Motor neuron (in vitro differentiated cells): ENCODE measurements at places on chromosomes 4 and X. TPM values are rescaled to one million over a fixed set of nuclear protein-coding genes. Genes with fewer than 3 reads are reported as not detected.

DNA sequence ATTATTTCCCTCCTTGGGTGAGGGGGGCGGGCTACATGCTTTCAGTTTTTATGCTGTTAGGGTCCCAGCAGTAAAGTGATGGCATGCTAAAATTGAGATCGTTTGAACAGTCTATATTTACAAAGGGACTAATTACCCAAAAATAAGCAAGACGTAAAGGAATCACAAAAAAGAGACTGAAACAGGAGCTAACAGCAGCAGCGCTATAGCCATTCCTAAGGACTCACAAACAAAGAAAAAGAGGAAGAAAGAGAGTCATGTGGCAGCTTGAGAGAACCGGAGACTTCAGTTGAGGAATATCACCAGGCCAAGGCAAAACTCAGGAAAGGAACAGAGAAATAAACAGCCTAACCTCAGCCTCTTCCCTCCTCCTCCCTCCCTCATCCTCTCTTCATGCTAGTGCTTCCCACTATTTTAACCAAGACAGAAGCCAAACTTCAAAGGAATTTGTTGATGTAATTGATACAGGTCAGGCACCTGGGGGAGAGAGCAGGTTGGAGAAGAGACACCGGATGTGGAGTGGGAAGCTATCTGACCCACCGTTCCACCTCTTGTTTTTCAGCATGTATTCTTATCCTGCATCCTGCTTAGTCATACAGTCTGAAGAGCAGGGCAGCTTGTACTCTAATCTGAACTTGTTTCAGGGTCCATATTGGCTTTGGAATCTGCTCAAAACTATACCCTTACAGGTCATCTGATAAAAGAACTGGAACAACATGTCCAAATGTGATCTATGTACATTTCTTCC, 383.7 kb downstream of the NAF1 start:
- no peak for ATAC-seq

- ATAC-seq, result peak; percentile 61
Observed at GRCh38 chr4:145563293-145563985, 55.7 kb upstream of the MMAA start.

GRCh38 chr4:12409507-12410190, 981.0 kb upstream of the HS3ST1 start:
- peak; percentile 38 for ATAC-seq

DNA sequence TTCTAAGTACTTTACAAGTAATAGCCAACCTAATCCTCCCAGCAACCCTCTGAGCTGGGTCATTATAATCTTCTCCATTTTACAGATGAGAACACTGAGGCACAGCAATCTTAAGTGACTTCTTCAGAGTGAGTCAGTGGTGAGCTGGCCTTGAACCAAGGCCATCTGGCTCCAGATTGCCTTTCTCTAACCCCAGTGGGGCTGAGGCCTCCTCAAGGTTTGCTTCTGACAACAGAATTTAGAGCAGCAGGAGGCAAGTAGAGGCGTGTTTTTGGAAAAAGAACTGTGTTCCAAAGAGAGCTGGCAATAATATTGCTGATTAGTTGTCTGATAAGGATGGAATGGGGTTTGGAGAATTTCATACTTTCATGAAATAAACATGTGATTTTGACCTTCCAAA, 41.2 kb downstream of the PIR start:
- no peak for ATAC-seq

DNA sequence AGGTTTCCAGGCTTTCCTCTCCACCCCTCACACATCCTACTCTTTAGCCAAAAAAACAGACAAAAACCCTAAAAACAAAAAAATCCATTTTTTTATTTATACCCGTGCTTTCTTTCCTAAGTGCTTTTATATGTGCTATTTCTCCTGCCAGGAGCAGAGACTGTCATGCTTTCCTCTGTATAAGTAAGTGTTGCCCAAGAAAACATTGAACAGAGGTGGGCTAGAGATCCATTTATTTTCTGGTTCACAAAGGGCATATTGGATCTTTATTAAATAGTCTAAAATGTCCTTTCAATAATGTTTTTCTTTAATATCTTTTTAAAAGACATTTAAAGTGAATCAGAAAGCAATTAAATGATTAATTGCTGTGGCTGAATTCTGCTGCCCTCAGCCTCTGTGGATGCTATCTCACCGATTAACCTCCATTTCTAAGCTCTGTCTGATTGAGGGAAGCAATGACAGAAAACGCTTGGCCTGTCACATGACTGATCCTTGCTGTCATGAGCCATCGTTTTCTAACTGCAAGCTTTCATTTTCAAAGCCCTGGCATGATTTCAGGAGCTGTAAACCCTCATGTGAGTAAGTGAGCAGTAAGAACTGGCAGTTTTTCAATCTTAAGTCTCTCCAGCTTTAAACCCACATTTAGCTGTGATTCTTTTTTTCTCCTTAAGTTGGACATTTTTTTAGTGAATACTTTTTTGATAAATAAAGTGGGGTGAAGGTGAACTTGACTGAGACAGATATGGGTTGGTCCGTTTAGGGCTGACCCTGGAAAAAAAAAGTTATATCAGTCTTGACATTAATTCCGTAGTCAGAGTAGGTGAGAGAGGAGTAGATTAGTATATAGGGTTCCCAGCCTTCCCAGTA, 180.7 kb upstream of the PGRMC2 start:
- ATAC-seq, result peak; percentile 96

GRCh38 chr4:130636486-130636885, 1540.5 kb downstream of the C4orf33 start:
- no peak for ATAC-seq

TSPAN5 gene
- total RNA-seq, result 70.1 and 83.2 TPM in 2 replicates

SLC34A2 gene
- 0.09 and 0.73 TPM in 2 replicates for total RNA-seq

- ATAC-seq, result no peak
Observed at GRCh38 chr4:6619466-6620255, 20.8 kb upstream of the MRFAP1 start.

DNA sequence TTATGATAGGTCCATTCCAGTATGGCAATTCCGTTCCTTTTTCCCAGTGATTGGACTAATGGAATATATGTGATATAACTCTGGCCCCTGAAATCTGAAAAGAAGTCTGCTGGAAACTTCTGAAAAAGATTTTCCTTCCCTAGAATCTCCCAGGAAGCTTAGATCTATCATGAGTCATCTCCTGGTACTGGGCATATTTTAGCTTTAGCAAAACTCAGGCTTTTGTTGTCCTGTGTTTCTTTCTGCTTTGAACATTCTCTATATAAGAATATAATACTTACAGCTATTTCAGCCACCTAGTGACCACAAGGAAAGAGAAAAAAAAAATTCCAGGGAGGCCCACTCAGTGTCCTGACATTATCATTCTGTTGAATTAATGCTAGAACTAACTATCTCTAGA, 597.2 kb upstream of the GRIA3 start:
- no peak for ATAC-seq

SNX12 gene
- total RNA-seq, result 36.0 and 37.2 TPM in 2 replicates

ASB9 gene
- total RNA-seq, result not detected in 2 replicates

GRCh38 chr4:103425406-103425805, 227.3 kb upstream of the CENPE start:
- no peak for ATAC-seq

GRCh38 chrX:136138939-136139338, 8.4 kb upstream of the FHL1 start:
- ATAC-seq, result no peak

SMR3B gene
- 0.46 TPM in 1 of 2 replicates, not detected in the other for total RNA-seq
